Pons (tissue), 1 donor: ENCODE measurements at places on chromosomes 7 and 10.

DNA sequence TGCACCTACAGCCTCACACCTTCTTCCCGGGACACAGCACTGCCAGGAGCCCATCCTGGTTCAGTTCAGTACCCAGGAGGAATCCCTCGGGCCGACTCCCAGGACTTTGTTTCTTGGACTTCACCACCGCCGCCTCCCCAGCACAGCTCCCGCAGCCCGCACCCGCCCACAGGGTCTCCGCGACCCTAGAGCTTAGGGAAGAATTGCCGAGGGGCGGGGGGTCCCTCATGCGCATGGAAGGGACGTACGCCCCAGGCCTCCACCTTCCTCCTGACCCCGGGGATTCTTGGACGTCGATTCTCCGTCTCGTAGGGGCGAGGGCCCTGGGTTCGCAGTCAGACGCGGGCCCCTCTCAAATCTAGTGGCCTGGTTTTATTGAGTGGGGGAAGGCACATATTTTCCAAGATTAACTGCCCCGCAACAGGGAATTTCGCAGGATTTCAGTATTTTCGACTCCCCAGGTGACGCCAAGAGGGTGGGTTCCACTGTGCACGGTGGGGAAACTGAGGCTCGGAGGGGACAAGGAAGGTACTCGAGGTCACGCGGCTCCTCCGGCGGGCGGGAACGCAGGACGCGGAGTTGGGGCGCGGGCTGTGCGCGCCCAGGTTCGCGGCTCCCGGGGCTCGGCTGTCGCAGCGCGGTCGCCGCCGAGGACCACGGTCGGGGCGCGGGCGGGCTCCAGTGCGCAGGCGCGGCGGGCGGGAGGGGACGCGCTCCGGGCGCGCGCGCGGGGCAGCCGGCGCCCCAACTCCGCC, at the start of gene ADCY1:
TSS of gene ADCY1 (plus strand) at position 708 of the 755 bp plus-strand sequence. CDS start 176 bp downstream, outside the sequence.
- DNase-seq, result no peak

DNA sequence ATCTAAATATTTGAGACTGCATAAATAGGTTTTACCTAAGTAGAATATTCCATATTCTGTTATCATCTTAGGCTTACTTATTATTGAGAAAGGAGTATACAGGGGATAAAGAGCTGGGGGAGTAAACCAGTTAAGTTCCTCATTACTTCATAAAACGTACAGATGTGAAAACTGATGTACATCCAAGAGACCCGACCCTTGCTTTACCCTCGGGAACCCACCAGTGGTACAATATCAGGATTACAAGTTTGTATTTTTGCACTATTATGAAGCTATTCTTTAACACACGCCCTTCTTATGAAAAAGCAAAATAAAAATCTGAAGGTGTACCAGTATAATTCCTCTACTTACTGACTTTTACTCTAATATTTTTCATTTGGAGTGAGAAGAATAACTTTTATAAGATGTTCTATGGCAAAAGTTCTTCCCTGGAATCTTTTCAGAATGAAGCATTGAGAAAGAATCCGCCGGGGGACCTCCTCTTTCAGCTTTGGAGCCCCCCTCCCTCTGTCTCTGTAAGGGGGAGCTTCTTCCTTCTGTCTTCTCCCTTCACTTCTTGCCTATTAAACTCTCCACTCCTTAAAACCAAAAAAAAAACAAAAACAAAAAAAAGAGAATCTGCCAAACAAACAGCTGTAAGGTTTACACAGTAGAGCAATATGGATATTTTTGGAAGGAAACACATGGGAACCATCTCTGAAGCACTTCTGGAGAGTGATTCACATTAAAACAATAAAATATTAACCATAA, 550.0 kb downstream of the TNS3 start:
- no peak for DNase-seq

- DNase-seq, result no peak
Measured at GRCh38 chr10:46540412-46541016, 15.9 kb downstream of the GPRIN2 start.

- no peak for DNase-seq
Measured at GRCh38 chr7:44995555-44996493, 4.2 kb upstream of the CCM2 start.

DNA sequence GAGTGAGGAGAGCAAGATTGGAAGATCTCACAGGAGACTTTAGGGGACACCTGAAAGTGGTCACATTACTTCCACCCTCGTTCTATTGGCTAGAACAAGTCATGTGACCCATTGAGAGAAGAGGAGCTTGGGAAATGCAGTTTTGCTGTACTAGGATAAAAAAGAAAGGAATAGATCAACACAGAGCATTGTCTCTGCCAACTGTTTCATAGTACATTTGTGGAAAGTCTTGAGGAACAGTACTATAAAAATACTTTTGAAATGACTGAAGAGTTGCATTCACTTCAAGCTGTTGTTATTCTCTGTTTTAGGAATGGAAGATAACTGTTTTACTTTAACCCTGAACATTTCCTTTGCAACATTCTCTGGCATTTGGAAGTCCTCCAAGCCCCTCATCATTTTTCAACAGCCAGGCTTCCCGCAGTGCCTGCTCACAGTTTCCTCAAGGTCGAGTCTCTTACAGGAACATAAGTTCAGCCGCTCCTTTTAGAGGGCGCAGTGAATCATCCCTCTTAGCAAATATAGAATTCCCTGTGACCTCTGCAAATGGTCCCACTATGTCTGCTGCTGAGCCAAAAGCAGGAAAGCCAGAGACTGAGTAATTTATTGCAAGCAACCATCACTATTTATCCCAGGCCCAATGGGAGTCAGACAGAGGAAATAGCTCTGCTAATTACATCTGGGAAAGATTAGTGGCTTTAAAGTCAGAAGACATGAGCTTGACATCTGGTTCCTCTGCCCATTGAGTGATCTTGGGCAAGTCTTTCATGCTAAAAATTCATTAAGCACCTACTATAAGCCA, 40.7 kb downstream of the MRPL32 start:
- DNase-seq, result peak; percentile 31

GRCh38 chr10:52649511-52649910, 123.1 kb downstream of the MBL2 start:
- no peak for DNase-seq

GRCh38 chr10:111455776-111456426, 379.1 kb downstream of the ADRA2A start:
- no peak for DNase-seq

DNA sequence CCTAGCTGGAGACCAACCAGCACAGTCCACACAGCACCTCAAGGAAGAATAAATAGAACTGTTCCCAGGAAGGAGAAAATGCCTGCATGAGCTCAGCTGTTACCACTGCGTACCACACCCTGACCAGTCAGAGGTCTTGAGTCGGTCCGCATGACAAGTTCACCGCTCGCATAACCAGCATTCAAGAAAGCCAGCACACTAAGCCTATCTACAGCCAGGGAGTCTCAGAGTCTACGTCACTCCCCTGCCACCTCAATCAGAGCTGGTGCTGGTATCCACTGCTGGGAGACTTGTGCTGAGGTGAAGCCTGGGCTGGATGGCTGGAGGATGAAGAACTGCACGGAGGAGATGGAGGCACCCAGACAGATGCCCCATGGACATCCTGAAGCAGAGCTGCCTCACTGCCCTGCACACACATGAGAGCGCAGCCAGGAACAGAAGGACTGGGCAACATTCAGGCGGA, 19.6 kb downstream of the AKR1C1 start:
- DNase-seq, result no peak

GRCh38 chr10:73576890-73577591, 14.1 kb downstream of the USP54 start:
- no peak for DNase-seq

- DNase-seq, result no peak
Measured at GRCh38 chr7:108149908-108150307, 19.7 kb upstream of the LAMB4 start.

DNA sequence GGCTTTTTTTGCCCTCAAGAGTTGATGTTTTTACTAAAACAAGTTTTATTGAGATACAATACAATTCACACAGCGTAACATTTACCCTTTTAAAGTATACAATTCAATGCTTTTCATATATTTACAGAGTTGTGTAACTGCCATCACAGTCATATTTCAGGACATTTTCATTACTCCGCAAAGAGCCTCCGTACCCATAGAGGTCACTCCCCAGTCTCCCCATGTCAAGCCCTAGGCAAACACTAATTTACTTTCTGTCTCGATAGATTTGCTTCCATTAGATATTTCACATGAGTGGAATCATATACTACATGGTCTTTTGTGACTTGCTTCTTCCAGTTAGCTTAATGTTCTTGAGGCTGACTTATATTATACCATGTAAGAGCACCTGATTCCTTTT, 183.8 kb downstream of the PRKCQ start:
- DNase-seq, result no peak

- DNase-seq, result no peak
Measured at GRCh38 chr7:158544708-158545107, 42.9 kb downstream of the PTPRN2 start.

GRCh38 chr7:128164061-128164954, 76.8 kb upstream of the LEP start:
- no peak for DNase-seq

DNA sequence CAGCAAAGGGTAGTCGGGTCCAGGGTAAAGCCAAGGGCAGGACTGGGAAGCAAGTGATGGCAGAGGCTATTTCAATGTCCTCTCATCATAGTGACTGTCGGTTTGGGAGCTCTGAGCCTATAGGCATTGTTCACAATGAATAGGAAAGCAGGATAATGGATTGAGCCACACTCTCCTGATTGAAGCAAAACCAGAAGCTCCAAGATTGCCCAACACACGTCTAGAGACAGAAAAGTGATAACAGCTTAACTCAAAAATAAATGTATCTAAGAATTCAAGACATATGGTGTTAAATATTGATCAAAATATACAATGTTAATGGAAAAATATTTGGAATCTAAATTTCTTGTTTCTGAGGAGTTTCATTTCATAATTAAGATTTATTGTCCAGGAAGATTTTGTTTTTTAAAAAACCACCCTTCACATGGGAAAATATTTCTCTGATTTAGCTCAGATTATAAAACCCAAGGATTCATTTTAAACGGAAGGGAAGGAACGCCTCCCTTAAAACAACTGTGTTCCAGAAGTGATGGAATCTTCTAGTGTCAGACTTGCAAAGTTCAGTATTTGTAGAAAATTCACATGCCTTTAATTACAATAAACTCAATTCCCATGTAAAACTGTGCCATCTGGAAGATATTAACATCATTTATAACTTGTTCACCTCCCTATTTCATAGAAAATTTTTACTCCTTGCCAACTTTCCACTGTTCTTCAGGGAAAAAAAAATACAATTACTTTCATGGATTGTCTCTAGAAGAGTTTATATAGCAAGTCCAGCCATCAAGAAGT, 54.5 kb downstream of the NRP1 start:
- DNase-seq, result no peak

DNA sequence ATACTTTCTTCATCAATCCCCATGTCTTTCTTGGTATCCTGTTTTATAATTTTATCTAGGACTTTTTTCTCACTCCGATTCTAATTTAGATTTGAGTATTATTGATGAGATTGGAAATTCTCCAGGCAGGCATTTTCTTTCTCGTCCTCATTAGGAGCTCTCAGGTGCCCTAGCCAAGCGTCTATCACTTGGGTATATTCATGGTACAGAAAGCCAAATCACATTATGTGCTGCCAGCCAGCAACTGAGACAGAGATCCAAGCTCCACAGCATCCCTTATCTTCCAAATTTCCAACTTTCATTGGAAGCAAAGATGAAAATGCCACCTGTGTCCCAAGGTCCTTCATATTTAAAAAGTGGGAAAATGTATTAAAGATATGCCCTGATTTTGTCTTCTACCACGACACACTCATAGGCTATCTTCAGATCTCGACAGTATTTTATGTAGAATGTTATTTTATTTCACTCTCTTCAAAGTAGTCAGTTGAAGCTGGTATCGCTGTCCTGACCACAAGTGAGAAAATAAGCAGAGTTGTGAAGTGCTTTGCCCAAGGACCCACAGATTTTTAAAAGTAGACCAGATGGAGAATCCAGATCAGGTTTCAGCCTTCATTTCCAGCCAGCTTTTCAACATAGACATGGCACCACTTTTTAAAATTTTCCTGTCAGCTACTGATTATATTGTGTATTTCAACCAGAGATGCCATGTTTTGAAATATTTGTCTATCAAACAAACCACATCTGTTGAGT, 773.4 kb downstream of the CNTNAP2 start:
- DNase-seq, result no peak

- DNase-seq, result no peak
Measured at GRCh38 chr7:113464096-113464855, 345.9 kb upstream of the SMIM30 start.

- DNase-seq, result no peak
Measured at GRCh38 chr10:121373411-121373810, 224.8 kb downstream of the FGFR2 start.

- no peak for DNase-seq
Measured at GRCh38 chr7:139034855-139035585, 822 bp downstream of the ZC3HAV1L start.

GRCh38 chr10:131901181-131901829, 497 bp downstream of the PPP2R2D start:
- no peak for DNase-seq

- peak; percentile 73 for DNase-seq
Measured at GRCh38 chr10:124094419-124094785, 1.0 kb upstream of the CHST15 start.

DNA sequence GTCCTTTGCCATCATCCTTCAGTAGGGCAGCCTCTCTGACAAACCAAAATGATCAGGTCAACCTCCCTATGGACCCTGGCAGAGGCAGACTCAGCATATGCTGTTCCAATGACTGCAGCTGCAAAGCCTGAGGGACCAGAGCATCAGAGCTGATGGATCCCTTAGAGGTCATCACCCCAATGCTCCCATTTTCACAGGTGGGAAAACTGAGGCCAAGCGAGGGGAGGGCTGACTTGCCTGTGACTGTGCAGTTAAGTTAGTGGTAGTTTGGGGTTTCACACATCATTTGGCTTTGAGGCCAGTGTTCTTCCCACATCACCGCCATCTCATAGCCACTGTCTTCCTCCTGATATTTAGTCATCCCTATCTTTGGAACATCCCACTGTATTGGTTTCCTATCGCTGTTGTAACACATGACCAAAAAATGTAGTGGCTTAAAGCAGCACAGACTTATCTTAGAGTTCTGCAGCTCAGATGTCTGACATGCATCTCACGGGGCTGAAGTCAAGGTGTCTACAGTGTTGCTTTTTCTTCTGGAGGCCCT, 69.3 kb upstream of the PDZD8 start:
- no peak for DNase-seq

DNA sequence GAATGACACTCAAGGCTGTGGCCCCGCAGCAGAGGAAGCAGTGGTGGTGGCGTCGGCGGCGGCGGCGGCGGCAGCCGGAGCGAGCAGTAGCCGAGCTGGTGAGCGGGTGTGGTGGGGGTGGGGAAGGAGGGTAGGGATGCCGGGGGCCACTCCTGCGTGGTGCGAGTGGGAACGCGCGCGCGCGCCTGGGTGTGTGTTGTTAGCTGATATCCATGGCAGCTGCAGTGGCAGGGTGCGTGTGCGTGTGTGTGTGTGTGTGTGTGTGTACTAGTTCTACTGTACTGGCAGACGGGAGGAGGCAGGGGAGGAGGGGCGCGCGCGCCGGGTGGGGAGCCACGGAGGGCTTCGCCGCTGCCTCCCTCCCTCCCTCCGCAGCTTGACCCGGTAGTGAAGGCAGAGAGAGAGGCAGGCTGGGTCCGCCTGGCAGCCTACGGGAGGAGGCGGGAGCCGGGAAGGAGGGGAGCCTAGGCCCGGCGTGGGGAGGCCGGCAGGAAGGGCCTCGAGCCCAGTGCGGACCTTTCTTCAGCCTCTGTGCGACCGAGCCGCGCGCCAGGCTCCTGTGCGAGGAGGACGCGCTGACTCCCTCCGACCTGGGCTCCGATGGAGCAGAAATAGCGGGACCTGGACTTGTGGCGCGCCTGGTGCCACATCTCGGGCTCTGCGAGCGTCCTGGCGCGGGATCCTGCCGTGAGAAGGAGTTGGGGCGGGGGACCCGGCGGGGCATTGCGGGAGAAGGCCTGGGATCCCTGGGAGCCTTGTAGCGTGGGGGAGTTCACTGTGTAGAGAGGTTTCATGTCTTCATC, at the start of gene MAGI2:
TSS of gene MAGI2 (minus strand) at position 110 of the 803 bp plus-strand sequence. CDS start 347 bp downstream, outside the sequence.
- DNase-seq, result peak; percentile 91

- no peak for DNase-seq
Measured at GRCh38 chr7:144796919-144797318, 38.9 kb downstream of the TPK1 start.
